Right forelimb (tissue), 1 donor: ENCODE measurements at places on chromosomes 1 and 21.

DNA sequence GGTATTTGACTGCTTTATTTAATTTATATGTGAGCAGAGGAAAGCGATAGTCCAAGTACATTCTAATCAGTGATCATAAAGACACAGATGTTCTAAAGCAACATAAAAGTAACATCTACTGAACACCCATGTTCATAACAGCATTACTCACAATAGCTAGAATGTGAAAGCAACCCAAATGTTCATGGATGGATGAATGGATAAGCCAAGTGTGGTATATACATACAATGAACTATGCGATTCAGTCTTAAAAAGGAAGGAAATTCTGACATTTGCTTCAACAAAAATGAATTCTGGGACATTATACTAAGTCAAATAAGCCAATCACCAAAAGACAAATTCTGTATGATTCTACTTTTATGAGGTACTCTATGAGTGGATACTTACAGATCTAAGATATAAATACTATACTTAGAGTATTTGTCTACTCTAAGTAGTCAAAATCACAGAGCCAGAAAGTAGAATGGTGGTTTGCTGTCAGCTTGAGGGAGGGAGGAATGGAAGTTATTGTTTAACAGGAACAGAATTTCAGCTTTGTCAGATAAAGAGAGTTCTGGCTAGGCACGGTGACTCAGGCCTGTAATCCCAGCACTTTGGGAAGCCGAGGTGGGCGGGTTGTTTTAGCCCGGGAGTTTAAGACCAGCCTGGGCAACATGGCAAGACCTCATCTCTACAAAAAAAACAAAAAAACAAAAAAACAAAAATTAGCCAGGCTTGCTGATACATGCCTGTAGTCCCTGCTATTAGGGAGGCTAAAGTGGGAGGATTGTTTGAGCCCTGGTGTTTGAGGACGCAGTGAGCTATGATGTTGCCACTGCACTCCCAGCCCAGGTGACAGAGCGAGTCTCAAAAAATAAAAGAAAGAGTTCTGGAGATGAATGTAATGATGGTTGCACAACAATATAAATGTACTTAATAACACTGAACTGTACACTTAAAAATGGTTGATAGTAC, 79.7 kb upstream of the ARHGAP29 start:
- DNase-seq: no peak

GRCh38 chr1:201538612-201539551, at the start of gene NAV1:
TSS of gene NAV1 (plus strand) at chr1:201539127. CDS start at chr1:201622885, 83,758 bp downstream.
- peak; percentile 80 for DNase-seq

DNA sequence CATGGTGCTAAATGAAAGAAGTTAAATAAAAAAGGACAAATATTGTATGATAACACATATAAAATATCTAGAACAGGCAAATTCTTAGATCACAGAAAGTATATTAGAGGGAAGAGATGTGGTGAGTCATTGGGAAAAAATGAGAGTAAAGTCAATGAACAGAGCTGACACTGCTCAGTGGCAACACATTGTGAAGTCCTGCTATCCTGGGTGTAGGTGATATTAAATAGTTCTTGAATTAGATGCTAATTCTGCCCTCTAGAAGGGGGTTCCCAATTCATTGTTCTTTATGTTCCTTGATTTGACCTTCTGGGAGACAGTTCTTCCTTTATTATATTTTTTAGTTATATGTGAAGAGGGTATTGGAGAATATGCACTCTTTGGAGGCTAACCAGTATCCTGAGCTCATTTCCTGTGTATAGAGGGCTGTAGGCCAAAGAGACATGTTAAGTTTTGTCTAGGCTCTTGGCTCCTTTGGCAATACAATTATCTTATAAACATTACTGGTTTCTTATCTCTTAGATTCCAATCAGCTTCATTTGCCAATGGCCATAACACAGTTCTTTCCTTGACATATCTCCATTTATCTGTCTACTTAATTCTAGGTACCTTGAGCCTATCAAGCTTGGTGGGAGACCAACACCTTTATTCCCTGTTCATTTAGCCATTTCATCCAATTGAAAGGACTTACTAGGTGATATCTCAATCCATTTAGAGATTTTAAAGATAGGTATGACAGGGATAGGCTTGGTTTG, 6.6 kb upstream of the SLC35A3 start:
- no peak for DNase-seq

DNA sequence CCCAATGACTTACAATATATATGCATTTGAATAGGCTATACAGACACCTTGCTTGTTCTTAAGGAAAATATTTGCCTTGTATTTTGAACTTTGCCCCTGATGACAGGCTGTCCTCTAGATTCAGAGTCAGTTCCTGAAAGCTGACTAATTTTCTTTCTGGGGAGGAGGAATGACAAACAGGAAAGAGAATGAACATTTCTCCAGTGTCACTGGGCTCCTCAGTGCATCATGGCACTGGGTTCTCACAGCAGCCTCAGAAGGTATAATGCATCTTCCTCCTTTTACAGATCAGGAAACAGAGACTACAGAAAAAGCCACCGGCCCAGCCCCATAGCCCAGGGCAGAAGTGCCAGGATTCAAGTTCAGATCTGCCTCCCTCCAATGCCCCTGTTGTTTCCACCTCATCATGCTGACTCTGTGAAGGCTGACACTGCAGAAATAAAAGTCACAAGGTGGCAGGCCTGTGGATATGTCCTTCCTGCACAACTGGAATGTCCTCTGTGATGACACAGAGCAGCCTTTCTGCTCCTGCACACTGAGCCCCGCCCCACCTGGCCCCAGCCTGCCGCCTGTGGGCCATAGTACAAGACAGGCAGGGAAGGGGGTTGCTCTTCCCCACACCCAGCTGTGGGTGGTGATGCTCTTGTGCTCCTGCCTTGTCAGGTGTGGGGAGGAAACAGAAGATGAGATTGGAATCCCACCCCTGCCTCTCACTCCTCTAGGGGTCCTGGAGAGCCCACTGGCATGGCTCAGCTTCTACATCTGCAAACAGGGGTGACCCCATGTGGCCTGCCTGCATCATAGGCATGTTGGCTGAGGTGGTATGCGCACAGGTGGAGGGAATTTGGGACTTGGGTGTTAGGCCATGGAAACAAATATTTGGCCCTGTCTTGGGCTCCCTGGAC, 6.4 kb downstream of the TTC22 start:
- DNase-seq: no peak

- peak; percentile 26 for DNase-seq
These were observed 3.5 kb upstream of the ADORA1 start for GRCh38 chr1:203124011-203124410.

- no peak for DNase-seq
These were observed 36.7 kb upstream of the SH3D21 start for GRCh38 chr1:36269408-36269838.

- DNase-seq: no peak
These were observed 94.6 kb downstream of the EIF4G3 start for GRCh38 chr1:21082073-21082472.

DNA sequence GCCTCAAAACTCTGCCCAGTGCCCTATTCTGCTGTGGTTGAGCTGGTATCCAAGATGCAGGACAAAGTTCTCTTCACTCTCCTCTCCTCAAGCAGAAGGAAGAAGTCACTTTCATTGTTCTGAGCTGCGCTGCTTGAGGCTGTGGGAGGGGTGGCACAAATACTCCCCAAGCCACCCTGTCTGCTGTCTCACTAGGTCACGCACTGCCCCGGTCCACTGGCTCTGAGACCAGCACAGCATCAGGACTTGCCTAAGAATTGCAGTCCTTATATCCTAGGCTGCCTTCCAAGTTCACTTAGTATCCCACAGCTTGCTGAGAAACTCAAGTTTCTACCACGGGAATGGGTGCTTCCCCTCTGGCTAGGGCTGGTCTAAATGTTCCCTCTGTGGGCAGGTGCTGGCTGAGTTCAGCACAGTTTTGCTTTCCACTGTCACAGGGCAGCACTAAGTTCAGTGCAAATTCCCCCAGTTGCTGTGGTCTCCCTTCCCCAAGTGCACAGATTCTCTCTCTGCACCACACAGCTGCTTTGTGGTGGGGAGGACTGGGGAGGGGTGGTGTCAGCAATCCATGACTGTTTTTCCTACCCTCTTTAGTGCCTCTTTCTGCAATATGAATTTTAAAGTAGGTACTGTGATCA, 32.4 kb downstream of the SLC9C2 start:
- no peak for DNase-seq

- no peak for DNase-seq
These were observed 6.4 kb downstream of the TRIM63 start for GRCh38 chr1:26060832-26061574.

DNA sequence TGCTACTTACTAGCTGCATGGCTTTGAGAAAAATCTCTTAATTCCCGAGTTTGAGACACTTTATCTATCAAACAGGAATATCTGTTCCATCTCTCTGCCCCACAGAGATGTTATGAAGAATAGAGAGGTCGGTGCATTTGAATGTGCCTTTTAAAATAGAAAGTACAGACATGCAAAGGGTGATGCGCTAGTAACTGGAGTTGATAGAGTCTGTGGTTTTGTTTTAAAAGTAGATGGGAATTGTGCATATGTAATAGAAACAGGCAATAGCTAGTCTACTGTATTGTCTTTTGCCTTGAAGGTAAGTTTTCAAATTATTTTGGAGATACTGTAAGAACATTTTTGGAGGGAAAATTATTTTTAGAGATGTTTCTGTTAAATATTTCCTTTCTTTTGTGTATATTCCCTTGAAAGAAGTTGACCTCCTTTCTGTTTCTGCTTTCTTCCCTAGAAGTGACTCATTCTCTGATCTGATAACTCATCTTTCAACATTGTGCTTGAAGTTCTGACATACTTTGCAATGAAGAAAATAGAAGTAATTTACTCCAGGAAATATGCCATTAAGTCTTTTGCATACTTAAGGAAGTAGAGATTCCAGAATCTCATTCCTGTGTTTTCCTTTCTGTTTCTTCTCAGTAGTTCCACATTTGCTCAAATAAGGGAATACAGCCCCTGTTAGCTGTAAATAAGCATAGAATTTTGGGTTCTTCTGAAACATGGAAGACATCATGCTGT, 151.6 kb downstream of the SDCCAG8 start:
- DNase-seq: no peak

DNA sequence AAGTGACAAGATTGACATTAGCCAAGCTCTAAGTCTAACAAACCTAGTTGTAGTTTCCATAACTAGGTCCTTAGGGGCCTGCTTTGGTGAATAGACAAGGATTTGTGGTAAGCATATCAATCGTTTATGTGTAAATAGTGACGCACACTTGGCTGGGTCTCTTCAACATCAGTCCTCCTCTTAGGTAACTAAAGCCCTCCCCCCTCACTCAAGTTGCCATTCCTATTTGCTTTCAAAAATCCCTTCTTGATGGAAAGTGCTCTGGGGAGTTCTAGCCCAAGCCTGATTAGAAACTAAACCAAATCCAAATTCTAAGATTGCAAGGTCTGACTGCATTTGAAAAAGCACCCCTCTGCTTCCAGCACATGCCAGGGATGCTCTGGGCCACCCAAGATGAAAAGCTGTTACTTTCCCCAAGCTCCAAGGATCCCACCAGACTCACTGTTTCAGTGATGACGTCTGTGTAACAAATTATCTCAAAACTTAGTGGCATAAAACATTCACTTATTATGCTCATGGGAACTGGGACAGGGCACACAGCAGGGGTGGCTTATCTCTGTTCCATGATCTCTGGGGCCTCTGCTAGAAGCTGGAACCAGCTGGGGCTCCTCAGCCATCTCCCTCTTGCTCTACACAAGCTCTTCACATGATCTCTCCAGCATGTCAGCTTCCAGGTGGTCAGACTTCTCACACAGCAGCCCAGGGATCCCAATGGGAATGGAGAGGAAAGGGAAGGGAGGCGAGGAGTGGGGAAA, 74.1 kb downstream of the RRAGC start:
- DNase-seq: no peak

DNA sequence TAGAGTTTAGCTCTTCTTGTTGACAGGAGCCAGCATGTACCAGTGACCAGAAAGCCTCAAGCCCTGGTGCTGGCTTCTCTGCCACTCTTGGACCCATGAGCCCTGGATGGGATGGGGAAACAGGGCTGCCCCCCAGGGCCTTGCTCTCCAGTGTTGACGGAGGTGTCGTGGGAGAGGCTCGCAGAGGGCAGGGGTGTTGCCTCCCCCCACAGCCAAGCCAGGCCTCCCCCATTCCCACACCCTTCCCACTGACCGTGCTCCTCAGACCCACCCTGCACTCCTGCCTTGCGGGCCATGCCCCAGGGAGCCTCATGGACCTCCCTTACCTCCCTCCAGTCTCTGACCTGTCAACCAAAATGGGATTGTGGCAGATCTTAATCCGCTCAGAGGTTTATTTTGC, 123.8 kb upstream of the COL6A1 start:
- no peak for DNase-seq

GRCh38 chr1:9289711-9290485, 2.8 kb upstream of the SPSB1 start:
- no peak for DNase-seq

- DNase-seq: no peak
These were observed 49.6 kb downstream of the PLA2G4A start for GRCh38 chr1:186878356-186878755.

DNA sequence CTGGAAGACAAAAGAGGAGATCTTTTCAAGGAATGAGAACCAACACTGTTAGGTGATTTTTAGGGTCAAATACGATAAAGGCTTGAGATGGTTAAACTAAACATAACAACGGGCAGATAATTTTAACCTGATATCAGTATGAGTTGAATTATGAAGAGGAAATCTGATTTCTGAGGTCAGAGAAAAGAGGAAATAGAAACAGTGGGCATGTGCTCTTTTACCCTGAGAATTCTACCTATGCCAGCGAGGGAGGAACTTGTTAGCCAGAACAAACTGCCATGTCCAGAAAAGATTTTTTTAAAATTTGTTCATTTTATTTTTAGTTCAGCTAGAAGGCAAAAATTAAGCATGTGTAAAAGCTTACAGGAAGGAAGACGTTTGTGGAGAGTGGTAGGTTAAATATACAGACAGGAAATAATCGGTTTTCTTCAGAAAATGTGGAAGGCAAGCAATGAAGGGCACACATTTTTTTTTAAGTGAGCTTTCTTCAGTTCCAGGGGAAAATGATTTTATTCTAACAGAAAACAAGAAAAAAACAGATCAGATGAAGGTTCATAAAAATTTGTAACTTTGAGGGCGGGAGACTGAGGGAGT, 1745.3 kb downstream of the MRPL39 start:
- DNase-seq: no peak

DNA sequence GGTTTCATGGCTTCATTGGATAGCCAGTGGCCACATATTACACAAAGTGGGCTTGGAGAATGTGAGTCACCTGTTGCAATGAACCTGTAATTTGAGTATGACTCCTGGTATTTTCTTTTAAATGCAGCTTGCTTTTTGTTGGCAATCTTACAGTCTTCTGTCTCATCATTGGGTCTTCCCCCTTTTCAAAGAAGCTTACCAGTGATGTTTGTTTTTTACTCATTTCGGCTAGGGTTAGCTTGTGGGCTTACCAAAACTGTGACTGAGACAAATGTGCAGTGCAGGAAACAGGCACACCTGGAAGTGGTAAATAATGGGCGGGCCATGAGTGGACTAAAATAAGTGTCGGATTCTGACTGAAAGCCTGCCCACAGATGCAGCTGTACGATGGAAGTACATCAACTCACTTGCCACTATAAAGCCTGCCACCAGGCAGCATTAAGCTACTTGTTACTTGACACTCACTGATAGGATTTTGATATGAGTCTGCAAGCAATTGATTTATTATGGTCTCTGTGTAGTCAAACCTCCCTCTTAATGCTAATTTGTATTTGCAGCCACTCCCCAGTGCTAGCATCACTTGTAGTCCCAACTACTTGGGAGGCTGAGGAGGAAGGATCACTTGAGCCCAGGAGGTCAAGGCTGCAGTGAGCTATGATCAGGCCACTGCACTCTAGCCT, 4.2 kb downstream of the HHAT start:
- no peak for DNase-seq
